AG10803 (cell line): ENCODE measurements at places on chromosomes 5 and 9.

GRCh38 chr9:14092344-14092743, 221.6 kb downstream of the NFIB start:
- DNase-seq, result no peak

DNA sequence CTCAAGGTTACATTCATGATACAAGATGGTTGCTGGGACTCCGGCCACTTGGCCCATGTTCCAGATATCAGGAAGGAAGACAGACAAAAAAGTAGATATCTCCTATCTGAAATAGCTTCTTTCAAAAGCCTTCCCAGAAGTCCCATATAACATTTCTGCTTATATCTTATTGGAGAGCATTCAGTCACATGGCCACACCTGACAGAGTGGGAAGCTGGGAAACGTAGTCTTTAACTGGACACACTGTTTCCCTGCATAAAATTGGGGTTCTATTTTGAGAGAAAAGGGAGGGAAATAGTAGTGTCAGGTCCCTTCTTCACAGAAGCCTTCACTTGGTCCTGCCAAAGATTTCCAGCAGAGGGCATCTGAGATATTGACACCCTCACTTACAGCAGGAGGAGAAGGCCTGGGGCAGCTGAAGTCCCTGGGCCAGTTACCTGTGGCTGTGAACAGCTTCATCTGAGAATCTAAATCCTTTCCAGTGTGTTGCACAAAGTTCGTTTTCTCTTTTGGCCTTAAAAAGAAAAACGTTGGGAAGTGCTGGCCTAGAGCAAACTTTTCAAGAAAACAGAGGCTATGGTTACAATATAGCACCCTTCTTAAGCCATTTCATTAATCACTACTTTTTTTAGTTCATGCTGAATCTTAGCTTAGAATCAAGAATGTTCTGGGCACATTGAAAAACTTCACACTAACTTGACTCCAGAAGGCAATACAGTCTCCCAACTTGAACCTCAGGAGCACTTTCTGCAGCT, 33.5 kb downstream of the SPEF2 start:
- peak; percentile 65 for DNase-seq

GRCh38 chr9:38284588-38285051, 107.9 kb upstream of the ALDH1B1 start:
- DNase-seq, result no peak

DNA sequence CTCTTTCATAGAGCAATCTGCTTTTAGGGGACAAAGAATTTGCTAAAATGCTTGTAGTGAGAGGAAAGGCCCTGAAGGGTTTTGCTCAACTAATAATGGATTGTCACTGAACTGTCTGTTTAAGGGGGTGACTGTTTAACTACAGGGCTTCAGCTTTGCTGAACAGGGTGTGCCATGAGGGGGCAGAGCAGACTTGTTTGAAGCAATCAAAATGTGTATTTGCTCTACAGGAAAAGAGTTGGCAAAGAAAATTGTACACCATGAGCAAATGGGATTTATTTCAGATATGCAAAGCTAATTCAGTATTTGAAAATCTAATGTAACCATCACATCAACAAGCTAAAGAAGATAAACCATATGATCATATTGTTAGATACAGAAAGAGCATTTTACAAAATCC, 154.3 kb downstream of the GABRG2 start:
- DNase-seq, result no peak

DNA sequence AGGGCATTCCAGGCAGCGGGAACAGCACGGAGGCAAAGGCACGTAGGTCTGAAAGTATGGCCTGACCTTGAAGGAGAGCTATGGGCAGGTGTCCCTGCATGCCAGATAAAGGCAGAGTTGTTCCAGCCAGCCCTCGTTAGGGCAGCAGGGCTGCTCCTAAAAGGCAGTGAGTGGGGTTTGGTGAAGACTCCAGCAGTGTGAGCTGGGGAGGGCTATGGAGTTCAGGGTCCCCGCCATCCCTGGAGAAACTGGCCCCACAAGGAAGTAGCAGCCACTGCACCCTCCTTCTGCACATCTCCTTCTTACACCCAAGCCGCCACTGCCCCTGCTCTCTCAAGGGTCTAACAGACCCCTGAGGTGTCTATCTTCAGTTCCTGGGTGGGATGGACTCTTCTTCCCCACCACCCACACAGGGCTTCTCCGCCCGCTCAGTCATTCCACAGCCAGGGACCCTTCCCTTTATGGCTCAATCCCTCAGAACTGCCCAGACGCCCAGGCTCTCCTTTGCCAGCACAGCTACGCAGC, 1.4 kb downstream of the AKNA start:
- no peak for DNase-seq

GRCh38 chr5:56529666-56530430, 285.5 kb upstream of the MAP3K1 start:
- no peak for DNase-seq

- peak; percentile 76 for DNase-seq
These were observed 354.6 kb downstream of the BNC2 start for GRCh38 chr9:16515879-16516301.

DNA sequence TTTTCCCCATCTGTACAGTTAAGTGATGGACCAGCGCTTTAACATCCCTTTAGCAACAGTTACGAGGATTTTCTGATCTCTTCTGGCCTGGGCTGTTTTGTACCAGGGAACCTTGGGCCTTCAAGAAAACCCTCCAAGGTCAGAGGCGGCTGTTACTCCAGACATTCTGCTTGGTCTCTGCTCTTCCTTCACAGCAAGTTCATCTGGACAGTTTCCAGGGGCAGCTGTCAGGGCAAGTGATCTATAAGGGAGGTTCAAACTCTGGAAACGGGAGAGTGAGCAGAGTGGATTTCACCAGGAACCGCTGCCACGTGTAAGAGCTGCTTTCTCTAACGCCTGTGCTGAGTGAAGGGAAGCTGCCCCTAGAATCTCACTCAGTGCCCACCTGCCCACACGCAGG, 36.7 kb downstream of the ZNF618 start:
- no peak for DNase-seq

GRCh38 chr5:51398875-51399642, 15.8 kb downstream of the ISL1 start:
- DNase-seq, result no peak

DNA sequence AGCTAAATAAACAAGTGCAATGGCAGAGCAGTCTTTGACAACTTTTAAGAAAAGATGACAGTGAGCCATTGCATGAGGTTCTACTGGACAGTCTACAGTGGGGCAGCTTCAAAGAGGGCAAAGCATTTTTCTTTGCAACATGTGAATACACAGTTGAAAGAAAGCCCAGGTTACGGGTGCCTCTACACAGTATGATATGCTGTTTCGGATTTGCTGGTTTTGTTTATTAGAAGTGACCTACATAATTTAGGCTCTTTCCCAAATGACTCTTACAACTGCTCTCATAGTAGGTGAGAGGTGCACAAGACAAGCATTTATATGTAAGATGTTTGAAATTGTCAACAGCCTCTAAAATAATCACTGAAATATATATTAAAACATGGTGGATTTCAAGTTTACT, 62.4 kb downstream of the MEF2C start:
- DNase-seq, result no peak
